ENCODE measurements at places on chromosomes 12 and 14.

DNA sequence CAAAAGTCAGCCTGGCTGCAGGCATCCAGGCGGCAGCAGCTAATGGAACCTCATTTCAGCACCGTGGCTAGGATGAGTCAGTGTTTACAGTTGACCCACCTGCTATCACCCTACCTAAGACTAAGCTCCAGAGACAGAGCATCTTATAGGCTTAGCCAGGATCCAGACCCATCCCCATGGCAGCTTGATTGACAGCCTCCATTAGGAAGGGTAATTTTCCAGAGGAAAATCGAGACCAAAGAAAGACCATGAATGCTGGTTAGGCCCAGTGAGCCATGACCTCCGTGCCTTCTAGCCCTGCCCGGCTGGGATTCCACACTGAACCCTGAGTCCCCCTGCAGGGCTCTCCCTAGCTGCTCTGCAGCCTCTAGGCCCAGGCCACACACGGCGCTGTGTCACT lies 38.7 kb downstream of the TUNAR start:
- DNase-seq: no peak

GRCh38 chr12:98513379-98514322 lies 1.7 kb upstream of the TMPO start:
- DNase-seq: no peak

DNA sequence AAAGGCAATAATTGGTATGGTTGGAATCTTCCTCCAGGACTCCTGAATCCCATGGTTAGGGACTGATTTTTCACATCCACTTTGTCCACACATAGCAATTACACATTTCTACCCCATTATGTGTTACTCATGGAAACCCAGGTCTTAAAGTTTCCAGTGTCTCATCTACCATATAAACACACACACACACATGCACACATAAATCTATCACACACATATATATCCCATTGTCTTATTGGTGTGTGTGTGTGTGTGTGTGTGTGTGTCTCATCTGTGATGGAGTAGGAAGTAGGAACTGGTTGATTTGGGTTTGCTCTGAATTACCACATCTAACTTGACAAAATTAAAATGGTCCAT lies 525.4 kb downstream of the FUT8 start:
- no peak for DNase-seq

DNA sequence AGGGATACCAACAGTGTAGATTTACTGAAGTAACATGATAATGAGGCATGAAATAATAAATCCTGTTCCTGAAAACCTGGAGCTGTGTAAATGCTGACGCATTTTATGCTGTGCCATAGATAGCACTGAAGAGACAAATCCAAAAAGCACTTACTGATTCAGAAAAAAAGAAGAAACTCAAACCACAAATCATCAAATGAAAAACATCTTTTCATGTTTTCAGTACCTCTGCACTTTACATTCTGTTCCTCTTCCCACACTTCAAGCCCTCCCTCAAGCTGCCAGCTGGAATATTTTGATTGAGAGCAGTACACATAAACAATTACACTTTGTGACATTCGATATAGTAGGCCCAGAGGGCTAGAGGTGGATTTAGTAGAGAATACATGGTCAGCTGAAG lies 362.3 kb downstream of the NAV3 start:
- DNase-seq: no peak

GRCh38 chr14:77113644-77114043 lies 15.6 kb downstream of the CIPC start:
- no peak for DNase-seq

DNA sequence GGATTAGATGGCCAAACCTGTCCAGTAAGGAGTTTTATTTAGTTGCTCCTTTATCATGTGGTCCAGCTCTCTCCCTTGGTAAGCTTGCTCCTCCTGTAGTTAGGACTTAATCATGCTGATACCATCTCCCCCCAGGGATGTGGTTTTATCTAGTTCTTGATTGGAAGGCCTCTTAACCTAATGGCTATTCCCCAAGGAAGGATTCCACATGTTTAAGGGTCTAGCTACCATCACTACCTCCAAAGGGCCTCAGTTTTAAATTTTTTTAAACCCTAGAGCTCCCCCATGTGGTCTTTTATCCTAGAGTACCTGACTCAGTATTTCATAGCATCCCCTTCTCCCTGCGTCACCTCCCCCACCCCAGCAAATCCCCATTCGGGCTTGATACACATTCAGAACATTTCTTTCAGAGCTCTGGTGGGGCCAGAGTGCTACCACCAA lies 22.5 kb downstream of the MAP3K12 start:
- DNase-seq: no peak

GRCh38 chr12:89126712-89127111 lies 225.6 kb downstream of the DUSP6 start:
- no peak for DNase-seq

Data from activated gamma-delta T cell treated with anti-CD3 and anti-CD28 coated beads, Interleukin-2, amount 50 U/mL, for 16 hours (primary cell).